Cerebellum (tissue), 4 donors: ENCODE measurements at places on chromosomes 1 and 21. TPM values are rescaled to one million over a fixed set of nuclear protein-coding genes. Genes with fewer than 3 reads are reported as not detected.

MX2 gene
- total RNA-seq = 0.36 TPM

PTPRU gene
- total RNA-seq = 13.3 TPM

NGF gene
- 1.7 TPM for total RNA-seq

RUSC1 gene
- 32.0 TPM for total RNA-seq

FAM167B gene
- 0.54 TPM for total RNA-seq

SPATA45 gene
- 1.9 TPM for total RNA-seq

C8B gene
- total RNA-seq = not detected

MYOCOS gene
- total RNA-seq = not detected

ADCY10 gene
- total RNA-seq = 0.27 TPM

CTPS1 gene
- 19.1 TPM for total RNA-seq

CCT3 gene
- 162 TPM for total RNA-seq

AZIN2 gene
- 8.7 TPM for total RNA-seq

FCGR3B gene
- total RNA-seq = 0.36 TPM

SEMA6C gene
- 21.4 TPM for total RNA-seq

ZYG11A gene
- total RNA-seq = 0.64 TPM

COL9A2 gene
- total RNA-seq = 8.3 TPM

FCRLB gene
- 1.4 TPM for total RNA-seq

FBXO28 gene
- 42.8 TPM for total RNA-seq

CD1B gene
- not detected for total RNA-seq

GUCA2A gene
- not detected for total RNA-seq

KRTAP13-2 gene
- total RNA-seq = not detected

MR1 gene
- total RNA-seq = 0.91 TPM

PCP4L1 gene
- total RNA-seq = 13.0 TPM

GFI1 gene
- total RNA-seq = not detected

ARMH1 gene
- 5.2 TPM for total RNA-seq

HES3 gene
- not detected for total RNA-seq

NUAK2 gene
- total RNA-seq = 1.3 TPM

LAX1 gene
- not detected for total RNA-seq

HOOK1 gene
- total RNA-seq = 17.2 TPM

PADI1 gene
- total RNA-seq = 0.18 TPM

MYCL gene
- total RNA-seq = 11.4 TPM

AMY1A gene
- total RNA-seq = not detected

HUNK gene
- total RNA-seq = 19.3 TPM

AIRE gene
- 0.09 TPM for total RNA-seq

SUCO gene
- total RNA-seq = 73.3 TPM

PGBD5 gene
- total RNA-seq = 21.4 TPM

SLAMF9 gene
- total RNA-seq = not detected
